ENCODE measurements at places on chromosomes 11 and 22.

DNA sequence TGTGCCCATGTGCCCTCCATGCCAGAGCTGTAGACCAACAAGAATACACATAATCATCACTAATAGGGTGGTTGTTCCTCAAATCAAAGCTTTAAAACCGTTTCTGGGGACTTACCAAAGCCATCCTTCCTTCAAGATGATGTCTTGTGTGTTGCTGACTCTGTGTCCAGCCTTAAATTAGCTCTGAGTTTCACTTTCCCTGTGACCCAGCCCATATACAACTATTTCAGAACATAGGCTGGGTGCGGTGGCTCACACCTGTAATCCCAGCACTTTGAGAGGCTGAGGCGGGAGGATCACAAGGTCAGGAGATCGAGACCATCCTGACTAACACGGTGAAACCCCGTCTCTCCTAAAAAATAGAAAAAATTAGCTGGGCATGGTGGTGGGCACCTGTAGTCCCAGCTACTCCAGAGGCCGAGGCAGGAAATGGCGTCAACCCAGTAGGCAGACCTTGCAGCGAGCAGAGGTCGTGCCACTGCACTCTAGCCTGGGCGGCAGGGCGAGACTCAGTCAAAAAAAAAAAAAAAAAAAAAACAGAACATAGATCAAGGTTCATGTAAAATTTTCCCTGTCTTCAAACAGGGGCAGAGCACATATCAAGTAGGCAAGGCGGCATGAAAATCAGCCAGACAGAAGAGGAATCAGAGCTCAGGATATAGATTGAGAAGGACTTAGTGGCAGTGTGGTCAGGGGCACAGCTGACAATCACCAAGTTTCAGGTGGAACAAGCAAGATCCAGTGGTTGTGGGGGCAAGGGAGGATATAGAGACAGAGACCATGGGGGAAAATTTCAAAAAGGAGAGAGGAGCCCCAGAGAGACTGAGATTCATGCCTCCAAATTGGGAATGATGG lies at the start of gene PLAAT2:
Gene PLAAT2, minus strand, starts transcription at position 179 of the 855 bp plus-strand sequence. Its CDS starts 55 bp downstream, at position 124.
- no peak for DNase-seq

GRCh38 chr22:36744791-36745190 lies 31.1 kb downstream of the IFT27 start:
- no peak for DNase-seq

GRCh38 chr11:100235085-100235484 lies 452.0 kb upstream of the ARHGAP42 start:
- DNase-seq: no peak

- DNase-seq: no peak
These were observed 3.8 kb downstream of the CBLIF start for GRCh38 chr11:59841514-59841913.

DNA sequence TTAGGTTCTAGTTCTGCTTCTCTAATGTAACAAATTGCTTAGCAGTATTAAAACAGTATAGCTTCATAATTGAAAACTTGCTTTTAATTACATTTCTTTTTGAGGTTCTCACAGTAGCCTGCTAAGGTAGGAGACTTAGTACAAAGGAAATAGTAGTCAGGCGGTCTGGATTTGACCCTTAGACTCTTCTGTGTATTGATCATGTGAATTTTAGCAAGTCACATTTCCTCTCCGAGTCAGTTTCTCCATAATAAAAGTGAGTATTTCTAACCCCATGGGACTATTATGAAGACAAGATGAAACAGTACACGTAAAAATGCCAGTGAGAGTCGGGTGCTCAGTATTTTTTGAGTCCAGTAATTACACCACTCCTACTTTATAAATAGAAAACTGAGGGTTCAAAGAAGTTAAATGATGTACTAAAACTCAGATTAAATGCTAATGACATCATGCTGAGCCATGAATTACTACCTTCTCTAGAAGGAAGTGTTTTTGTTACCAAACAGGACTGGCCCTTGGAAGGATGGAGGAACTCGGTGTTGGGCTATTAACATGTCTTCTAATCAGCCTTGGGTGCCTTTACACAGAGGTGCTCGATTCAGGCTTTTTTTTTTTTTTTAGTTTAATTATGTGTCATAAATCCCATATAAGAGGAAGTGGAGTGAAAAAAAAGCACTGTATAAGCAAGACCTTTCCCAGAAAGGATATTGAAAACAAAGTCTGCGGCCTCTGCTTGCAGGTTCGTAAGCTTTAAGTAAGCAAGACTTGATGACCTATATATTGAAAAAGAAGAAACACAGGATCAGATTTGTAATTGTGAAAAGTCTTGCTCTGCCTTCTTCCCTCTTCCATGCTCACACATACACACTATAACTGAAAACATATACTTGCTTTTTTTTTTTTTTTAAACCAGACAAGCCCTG lies 109.0 kb downstream of the EMSY start:
- DNase-seq: no peak

- no peak for DNase-seq
These were observed 47.1 kb downstream of the BMAL1 start for GRCh38 chr11:13324709-13325108.

- DNase-seq: no peak
These were observed 2.4 kb upstream of the MYBPC3 start for GRCh38 chr11:47354913-47355282.

- DNase-seq: no peak
These were observed 41.9 kb downstream of the SVIP start for GRCh38 chr11:22787551-22788162.

DNA sequence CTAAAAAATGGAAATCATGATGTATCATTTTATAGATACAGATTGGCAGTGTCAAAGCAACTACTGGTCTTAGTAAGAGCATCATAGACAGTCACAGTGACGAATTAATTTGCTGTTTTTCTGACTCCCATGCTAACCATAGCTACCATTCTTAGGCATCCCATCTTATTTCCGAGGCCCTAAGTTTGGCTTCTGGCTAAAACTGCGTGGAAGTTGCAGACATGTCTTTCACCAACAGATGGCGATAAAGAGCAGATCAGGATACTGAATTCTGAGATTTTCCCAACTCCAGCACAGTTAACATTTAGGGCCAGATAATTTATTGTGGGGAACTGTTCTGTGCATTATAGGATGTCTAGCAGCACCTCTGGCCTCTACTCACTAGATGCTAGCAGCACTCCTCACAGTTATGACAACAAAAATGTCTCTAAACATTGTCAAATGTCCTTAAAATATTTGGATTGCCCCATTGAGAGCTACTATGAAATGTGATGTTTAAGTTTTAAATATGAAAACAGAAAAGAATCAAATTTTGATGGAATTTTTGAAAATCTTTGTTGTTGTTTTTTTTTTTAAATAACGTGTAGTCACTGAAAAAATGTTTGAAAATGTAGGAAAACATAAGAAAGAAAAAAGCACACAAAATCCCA lies 16.3 kb downstream of the OR2AG2 start:
- no peak for DNase-seq

GRCh38 chr11:3046641-3047040 lies 10.6 kb downstream of the CARS1 start:
- DNase-seq: no peak

DNA sequence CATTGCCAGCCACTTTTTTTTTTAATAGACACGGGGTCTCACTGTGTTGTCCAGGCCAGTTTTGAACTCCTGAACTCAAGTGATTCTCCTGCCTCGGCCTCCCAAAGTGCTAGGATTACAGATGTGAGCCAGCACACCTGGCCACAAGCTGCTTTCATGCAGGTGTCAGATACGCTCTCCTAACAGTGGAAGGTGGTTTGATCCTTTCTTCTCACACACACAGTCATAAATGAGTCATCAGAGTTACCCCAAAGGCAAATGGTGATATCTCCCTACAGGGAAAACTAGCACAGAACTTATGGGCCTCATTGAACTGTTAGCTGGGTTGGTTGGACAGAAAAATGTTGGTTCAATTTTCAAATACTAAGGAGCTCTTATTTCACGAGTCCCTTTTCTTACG lies 38.2 kb upstream of the UBASH3B start:
- DNase-seq: no peak

DNA sequence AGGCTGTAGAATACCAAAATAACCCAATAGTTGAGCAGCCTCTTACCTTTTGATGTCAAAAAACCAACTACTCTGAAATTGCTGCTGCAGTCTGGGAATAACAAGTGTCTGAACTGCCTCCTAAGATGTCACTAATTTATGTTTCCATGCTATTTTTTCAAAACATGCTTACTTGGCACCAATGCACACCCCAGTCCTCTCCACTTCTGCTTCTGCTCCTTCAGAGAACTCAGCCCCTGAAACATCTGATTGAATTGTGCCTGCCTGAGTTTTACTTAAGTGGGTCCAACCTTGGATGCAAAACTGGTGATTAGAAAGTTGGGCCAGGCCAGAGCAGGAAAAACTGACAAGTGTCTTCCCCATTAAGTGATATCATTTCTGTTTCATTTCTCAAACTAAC lies 24.6 kb upstream of the TMEM218 start:
- DNase-seq: no peak

GRCh38 chr11:70335511-70335910 lies 62.8 kb upstream of the CTTN start:
- no peak for DNase-seq
